Adrenal gland (tissue), 19 donors: ENCODE measurements at places on chromosomes 12 and 14. TPM values are rescaled to one million over a fixed set of nuclear protein-coding genes. Genes with fewer than 3 reads are reported as not detected.

Gene IAPP
- not detected for total RNA-seq

Gene FAM181A
- total RNA-seq: not detected

- H3K4me3 ChIP-seq: no peak overlapping the region
- DNase-seq: no peak
- H3K27me3 ChIP-seq: peaks cover 6% of the 10 kb centered on the region
These were observed 7.6 kb downstream of the TEDC1 start for GRCh38 chr14:105498430-105499255.

GRCh38 chr14:73764406-73765280, 50.5 kb upstream of the PNMA1 start:
- peak overlapping the region; percentile 55 for H3K27ac ChIP-seq
- H3K27me3 ChIP-seq: no peaks in the 10 kb centered on the region
- no peaks in the 10 kb centered on the region for H3K36me3 ChIP-seq
- no peak overlapping the region for H3K4me3 ChIP-seq

GRCh38 chr14:100317912-100318808, 5.0 kb upstream of the SLC25A47 start:
- DNase-seq: peak; percentile 81
- H3K4me1 ChIP-seq: peaks cover 6% of the 10 kb centered on the region
- H3K27me3 ChIP-seq: no peaks in the 10 kb centered on the region

DNA sequence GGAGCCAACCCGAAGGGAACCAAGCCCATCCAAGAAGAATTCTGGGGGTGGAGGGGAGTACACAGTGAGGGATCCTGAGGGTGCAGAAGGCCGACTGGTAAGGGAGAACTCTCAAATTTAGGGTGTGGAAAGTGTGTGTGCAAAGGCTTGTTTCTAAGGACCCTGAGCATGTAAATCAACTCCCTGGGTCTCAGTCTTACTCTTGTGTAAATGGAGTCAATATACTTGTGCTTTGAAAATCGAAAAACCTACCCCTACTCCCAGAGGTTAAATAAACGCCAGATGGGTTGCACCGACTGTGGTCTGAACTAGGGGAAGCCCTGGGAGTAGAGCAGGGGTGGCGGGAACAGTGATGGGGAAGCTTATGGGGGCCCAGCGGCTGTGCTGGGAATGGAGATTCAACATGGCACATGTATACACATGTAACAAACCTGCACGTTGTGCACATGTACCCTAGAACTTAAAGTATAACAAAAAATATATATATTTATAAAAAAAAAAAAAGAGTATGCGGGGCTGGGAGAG, 6.0 kb downstream of the B4GALNT1 start:
- peaks cover 55% of the 10 kb centered on the region for H3K27me3 ChIP-seq
- no peak overlapping the region for H3K27ac ChIP-seq
- peaks cover 10% of the 10 kb centered on the region for H3K4me1 ChIP-seq
- no peaks in the 10 kb centered on the region for H3K36me3 ChIP-seq
- peak; percentile 0 for DNase-seq

Gene CRACR2A
- total RNA-seq: 1.9 TPM

DNA sequence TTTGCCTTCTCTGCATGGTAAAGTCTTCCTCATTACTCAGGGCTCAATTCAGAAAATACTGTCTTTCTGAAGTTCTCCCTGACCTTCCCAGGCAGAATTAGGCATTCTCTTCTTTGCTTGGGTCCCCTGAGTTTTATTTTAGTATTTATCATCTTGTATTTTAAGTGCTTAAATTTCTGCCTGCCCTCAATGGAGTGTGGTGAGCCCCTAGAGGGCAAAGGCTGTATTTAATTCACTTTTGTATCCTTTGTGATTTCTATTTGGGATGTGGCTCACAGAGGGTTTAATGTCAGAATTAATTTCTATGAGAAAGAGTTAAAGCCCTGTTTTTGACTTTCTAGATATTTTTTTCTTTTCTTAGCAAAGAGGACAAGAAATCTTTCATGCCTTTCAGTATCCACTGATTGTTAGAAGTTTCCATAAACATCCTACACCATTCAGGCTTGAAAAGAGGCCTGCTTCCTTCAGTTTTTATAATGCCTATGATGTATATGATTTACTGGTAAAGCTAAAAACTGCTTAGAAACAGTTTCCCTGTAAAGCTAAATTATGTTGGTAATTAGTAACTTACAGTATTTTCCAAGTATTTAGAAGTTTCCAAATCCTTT, 55.6 kb upstream of the PTPRB start:
- no peak overlapping the region for H3K4me3 ChIP-seq
- H3K4me1 ChIP-seq: no peaks in the 10 kb centered on the region
- no peaks in the 10 kb centered on the region for H3K36me3 ChIP-seq
- H3K27me3 ChIP-seq: no peaks in the 10 kb centered on the region

Gene ZC3H10
- total RNA-seq: 6.8 TPM

DNA sequence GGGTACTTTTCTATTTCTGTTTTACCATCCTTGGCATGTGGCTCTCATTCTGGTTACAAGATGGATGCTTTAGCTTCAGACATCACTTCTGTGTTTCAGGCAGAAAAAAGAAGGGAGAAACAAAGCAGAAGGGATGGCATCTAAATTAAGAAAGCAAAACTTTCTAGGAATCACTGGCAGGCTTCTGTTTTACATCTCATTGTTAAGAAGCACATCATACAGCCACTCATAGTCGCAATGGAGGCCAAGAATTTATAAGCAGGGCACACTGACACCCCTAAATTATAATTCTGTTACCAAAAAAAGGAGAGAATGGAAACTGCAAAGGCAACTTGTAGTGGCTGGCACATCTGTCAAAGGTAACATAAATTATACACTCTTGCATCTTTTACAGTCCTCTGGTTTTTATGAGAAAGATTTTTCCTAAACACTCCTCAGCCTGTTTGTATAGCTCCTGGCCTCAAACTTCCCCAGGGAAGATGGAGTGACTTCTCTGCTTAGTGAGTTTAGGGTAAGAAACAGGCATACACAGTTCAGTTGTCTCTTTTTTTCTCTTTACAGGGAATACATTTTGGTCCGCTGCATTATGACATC, 22.0 kb upstream of the LEMD3 start:
- H3K27ac ChIP-seq: no peak overlapping the region
- no peak for DNase-seq
- H3K36me3 ChIP-seq: no peaks in the 10 kb centered on the region
- H3K27me3 ChIP-seq: no peaks in the 10 kb centered on the region
- no peak overlapping the region for H3K4me3 ChIP-seq

DNA sequence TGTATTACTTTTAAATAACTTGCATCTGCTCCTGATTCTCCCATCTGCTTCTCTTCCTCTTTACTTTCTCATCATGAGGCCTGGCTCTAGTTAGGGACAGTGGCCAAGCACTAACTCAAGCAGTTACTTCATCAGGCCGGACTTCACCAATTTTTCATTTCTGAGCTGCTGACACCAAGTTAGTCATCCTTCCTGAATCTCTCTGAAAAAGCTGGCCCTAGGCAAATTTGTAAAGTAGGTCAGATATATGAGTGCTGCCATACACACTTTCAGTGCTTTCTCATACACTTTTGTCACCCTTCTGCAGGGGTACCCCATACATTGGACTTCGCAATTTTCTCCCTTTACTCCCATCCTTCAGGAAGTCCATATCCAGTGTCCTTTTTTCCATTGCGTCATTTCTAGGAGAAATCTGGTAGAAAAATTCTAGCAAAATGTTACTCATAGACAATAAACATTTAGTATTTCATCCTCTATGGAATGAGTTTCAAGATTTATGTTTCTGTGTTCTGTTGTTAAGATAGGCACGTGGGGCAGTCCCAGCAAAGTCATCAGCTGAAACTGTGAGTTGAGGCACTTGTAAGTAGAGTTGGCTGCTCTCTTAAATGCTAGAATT, 276.8 kb upstream of the TMPO start:
- DNase-seq: peak; percentile 37
- no peaks in the 10 kb centered on the region for H3K4me1 ChIP-seq
- no peak overlapping the region for H3K27ac ChIP-seq
- no peaks in the 10 kb centered on the region for H3K27me3 ChIP-seq

DNA sequence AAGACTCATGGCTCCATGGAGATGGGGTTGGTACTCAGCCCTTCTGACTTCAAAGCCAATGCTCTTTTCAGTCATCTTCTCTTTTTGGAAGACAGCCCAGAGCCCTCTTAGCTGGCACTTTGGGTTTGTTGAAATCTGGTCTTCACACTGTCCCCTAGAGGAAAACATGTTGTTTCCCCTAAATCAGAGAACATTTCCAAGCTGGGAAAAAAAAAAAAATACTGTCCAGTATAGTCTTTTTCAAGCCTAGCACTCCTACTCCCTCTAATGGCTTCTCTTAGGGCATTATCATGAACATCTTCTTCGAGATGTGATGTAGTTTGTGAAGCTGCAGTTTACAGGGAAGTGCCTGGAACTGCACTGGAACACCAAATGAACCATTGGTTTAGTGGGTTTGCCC, 3.0 kb upstream of the ZC3H14 start:
- H3K27ac ChIP-seq: no peak overlapping the region
- H3K4me3 ChIP-seq: no peak overlapping the region
- H3K36me3 ChIP-seq: peaks cover under 1% of the 10 kb centered on the region
- H3K27me3 ChIP-seq: no peaks in the 10 kb centered on the region

Gene KRT72
- not detected for total RNA-seq

Gene KRT79
- not detected for total RNA-seq

Gene CGRRF1
- total RNA-seq: 22.9 TPM

DNA sequence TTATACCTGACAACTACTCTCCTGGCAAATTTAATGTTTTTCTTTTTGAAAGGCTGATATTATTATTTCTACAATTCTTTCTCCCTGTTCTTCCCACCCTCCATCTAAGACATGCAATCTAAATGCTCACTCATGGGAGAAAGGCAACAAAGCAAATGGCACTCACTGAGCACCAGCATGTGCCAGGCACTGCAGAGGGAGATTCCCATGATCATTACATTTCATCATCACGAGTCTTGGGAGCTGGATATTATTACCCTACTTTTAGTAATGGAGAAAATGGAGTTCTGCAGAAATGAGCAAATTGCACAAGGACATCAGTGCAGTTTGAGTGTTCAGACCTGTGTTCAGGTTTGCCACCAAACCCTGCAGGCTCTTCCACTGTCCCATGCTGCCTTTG, 27.9 kb downstream of the PPM1H start:
- no peak overlapping the region for H3K4me3 ChIP-seq
- H3K4me1 ChIP-seq: no peaks in the 10 kb centered on the region
- DNase-seq: no peak
- H3K27me3 ChIP-seq: no peaks in the 10 kb centered on the region

Gene CELA1
- total RNA-seq: 9.4 TPM

DNA sequence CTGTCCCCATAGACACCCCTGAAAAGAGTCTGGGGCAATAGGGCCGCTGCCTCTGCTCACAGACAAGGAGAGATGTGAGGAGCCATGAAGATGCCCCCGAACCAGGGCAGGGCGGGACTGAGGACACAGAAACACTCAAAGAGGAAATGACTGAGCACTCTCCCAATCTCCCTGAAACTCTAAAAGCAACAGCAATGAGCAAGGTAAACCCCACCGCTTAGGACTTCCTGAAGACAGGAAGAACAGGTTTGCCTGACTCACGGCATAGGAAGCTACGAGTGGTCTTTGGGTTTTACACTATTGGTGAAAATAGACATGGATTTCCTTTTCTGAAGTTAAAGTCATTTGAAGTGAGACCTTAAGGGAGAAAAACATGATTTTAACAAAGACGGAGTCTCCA, 32.5 kb downstream of the STX2 start:
- no peaks in the 10 kb centered on the region for H3K27me3 ChIP-seq
- H3K4me3 ChIP-seq: no peak overlapping the region
- DNase-seq: no peak
- no peak overlapping the region for H3K27ac ChIP-seq
- H3K36me3 ChIP-seq: peaks cover 36% of the 10 kb centered on the region
- no peaks in the 10 kb centered on the region for H3K4me1 ChIP-seq

Gene KRT80
- 1.7 TPM for total RNA-seq

- H3K27me3 ChIP-seq: no peaks in the 10 kb centered on the region
- H3K4me3 ChIP-seq: no peak overlapping the region
- no peaks in the 10 kb centered on the region for H3K36me3 ChIP-seq
- H3K4me1 ChIP-seq: peaks cover 6% of the 10 kb centered on the region
- no peak for DNase-seq
- peak overlapping the region; percentile 9 for H3K27ac ChIP-seq
These were observed 2.2 kb upstream of the RPAP3 start for GRCh38 chr12:47707905-47708543.

Gene PLA2G1B
- total RNA-seq: 7.4 TPM

DNA sequence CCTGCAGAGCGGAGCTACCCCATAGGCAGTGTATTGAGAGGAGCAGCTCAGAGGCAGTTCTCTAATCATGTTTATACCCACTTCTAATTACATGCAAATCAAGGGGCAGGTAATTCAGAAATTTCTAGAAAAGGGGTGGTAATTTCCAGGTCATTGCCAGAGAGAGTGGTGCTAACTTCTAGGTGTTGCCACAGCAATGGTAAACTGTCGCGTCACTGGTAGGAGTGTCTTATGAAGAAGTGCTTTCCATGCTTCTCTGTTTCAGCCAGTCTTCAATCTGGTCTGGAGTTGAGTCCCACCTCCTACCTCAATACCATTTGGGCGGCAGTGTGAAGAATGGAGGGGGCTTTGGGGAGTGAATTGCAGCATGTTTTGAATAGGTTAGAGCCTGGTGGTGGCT, 8.5 kb upstream of the AMN1 start:
- no peak overlapping the region for H3K4me3 ChIP-seq
- H3K4me1 ChIP-seq: peaks cover 11% of the 10 kb centered on the region
- no peaks in the 10 kb centered on the region for H3K36me3 ChIP-seq
- no peaks in the 10 kb centered on the region for H3K27me3 ChIP-seq
- no peak overlapping the region for H3K27ac ChIP-seq

GRCh38 chr12:26833743-26834490, 923 bp upstream of the ITPR2 start:
- peak overlapping the region; percentile 67 for H3K27ac ChIP-seq
- H3K4me1 ChIP-seq: peaks cover 30% of the 10 kb centered on the region
- peak; percentile 83 for DNase-seq
- peak overlapping the region; percentile 40 for H3K4me3 ChIP-seq
- no peaks in the 10 kb centered on the region for H3K36me3 ChIP-seq

Gene RND1
- not detected for total RNA-seq

- H3K36me3 ChIP-seq: no peaks in the 10 kb centered on the region
- H3K27ac ChIP-seq: no peak overlapping the region
- H3K4me3 ChIP-seq: no peak overlapping the region
- no peak for DNase-seq
These were observed 513.0 kb downstream of the NAV3 start for GRCh38 chr12:78343657-78344056.

GRCh38 chr14:59320763-59321625, 132.5 kb downstream of the DAAM1 start:
- no peak for DNase-seq
- H3K4me1 ChIP-seq: peaks cover 39% of the 10 kb centered on the region
- no peaks in the 10 kb centered on the region for H3K36me3 ChIP-seq
- H3K4me3 ChIP-seq: peak overlapping the region; percentile 11

GRCh38 chr12:129530984-129531383, 372.8 kb downstream of the TMEM132D start:
- no peaks in the 10 kb centered on the region for H3K27me3 ChIP-seq
- H3K4me1 ChIP-seq: no peaks in the 10 kb centered on the region
- no peak overlapping the region for H3K4me3 ChIP-seq
- H3K27ac ChIP-seq: no peak overlapping the region
- DNase-seq: no peak
- H3K36me3 ChIP-seq: no peaks in the 10 kb centered on the region

Gene OTX2
- not detected for total RNA-seq

Gene LIN7A
- 2.9 TPM for total RNA-seq

Gene TMEM233
- total RNA-seq: 0.40 TPM
